T-helper 17 cell (primary cell): ENCODE measurements at places on chromosomes 12 and 14.

DNA sequence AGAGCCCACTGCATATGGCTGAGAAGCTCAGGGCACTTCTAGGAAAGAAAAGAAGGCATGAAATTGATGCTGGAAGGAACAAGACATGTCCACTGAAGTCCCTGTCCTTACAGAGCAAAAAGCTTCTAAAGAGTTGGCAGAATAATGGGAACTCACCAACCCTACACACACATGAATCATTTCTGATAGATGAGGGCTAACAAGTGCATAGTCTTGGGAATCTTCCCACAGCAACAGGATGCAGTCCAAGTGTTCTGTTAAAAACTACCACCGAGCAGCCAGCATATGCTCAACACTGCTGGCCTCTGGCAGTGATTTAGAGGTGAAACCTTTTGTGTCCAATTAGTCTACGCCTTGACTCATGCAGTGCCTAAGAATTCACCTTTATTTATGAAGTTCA is 44.8 kb downstream of the RHOJ start:
- no peak for DNase-seq

- no peak for DNase-seq
Measured at GRCh38 chr14:49961270-49962222, 68.7 kb downstream of the ARF6 start.

GRCh38 chr12:33383503-33383902 is 56.1 kb downstream of the SYT10 start:
- no peak for DNase-seq

- DNase-seq, result no peak
Measured at GRCh38 chr12:27472604-27473003, 26.1 kb downstream of the SMCO2 start.

- DNase-seq, result no peak
Measured at GRCh38 chr14:24071836-24072430, 571 bp downstream of the CPNE6 start.

GRCh38 chr14:100692859-100693558 is 33.7 kb upstream of the DLK1 start:
- no peak for DNase-seq

GRCh38 chr14:31229638-31230572 is 22.3 kb upstream of the HECTD1 start:
- DNase-seq, result no peak

DNA sequence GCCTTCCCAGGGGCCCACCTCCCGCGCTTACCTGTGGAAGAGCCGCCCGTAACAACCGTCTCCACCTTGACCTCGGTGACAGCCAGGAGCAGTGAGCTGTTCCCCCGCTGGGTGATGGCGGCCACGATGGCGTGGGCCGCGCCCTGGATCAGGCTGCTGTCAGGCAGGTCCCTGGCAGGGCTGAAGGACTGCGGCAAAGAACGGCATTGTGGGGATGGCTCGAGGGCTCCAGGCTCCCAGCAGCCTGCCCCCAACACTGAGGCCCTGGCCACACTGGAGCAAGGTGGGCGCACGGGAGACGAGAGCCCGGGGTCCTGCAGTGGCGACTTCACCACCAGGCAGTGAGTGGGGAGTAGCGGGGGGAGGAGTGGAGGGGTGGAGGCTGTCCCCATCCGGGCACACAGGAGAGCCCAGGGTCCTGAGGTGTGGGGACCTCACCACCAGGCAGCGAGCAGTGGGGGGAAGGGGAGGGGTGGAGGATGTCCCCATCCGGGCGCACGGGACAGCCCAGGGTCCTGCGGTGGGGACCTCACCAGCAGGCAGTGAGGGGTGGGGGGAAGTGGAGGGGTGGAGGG is 25.0 kb downstream of the JAG2 start:
- DNase-seq, result peak; percentile 3

- no peak for DNase-seq
Measured at GRCh38 chr12:23581913-23582312, 367.6 kb downstream of the SOX5 start.

DNA sequence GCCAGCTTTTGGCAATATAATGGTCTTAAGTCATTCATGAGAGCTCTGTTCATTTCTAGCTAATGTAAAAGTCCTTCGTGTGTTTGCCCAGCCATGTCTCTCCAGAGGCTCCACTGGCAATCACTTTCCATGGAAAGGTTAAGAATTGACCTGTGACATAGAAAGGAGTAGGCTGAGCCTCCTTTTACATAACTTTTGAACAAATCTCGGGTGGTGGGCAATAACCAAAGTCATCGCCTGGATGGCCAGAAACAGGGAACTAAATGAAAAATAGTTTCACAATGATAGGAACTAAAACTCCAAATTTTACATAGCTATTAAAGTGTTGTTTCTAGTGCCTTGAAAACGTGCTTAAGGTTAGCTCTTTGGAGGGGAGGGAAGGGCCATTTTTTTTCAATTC is 6.5 kb downstream of the BHLHE41 start:
- DNase-seq, result no peak

DNA sequence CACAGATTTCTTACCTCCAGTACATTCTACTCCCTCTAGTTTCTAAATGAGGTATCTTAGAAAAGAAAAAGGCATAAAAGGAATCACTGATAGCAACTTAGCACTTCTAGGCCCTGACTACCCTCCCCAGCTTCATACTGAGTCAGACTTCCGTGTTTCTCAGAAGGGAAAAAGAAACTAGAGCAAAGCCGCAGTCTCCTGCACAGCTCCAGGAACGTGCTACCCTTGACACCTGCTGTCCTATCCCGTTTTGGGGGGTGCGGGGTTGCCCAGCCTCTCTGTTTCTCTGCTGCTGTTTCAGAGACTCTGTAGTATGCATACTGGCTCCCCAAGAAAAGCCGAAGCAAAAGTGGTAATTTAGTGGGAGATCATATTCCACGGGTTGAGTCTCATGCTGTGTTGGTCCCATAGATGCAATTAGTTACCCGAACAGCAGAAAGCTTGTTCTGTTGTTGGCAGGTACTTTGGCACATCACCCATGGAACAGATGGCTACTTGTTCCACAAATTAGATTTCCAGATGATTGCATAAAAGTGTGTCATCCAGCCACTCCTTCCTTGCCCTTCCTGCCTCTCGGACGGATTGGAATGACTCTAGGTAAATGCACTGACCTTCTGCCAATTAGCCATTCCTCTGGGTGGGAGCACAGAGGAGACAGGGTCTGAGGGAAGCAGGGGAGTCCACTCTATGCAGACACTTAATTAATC is 438.1 kb downstream of the FUT8 start:
- DNase-seq, result no peak

- DNase-seq, result no peak
Measured at GRCh38 chr12:68042212-68042699, 53.0 kb downstream of the IFNG-AS1 start.

DNA sequence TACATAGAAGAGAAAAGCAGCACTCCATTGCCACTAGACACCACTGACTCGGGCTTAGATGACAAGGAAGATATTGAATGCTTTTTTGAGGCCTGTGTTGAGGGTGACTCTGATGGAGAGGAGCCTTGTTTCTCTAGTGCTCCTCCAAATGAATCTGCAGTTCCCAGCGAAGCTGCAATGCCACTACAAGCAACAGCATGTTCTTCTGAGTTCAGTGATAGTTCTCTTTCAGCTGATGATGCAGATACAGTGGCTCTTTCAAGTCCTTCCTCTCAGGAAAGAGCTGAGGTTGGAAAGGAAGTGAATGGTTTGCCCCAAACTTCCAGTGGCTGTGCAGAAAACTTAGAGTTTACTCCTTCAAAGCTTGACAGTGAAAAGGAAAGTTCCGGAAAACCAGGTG is 114.5 kb upstream of the NPAS3 start:
- DNase-seq, result no peak

GRCh38 chr12:54017878-54018467 is 9.2 kb downstream of the HOXC8 start:
- peak; percentile 35 for DNase-seq

DNA sequence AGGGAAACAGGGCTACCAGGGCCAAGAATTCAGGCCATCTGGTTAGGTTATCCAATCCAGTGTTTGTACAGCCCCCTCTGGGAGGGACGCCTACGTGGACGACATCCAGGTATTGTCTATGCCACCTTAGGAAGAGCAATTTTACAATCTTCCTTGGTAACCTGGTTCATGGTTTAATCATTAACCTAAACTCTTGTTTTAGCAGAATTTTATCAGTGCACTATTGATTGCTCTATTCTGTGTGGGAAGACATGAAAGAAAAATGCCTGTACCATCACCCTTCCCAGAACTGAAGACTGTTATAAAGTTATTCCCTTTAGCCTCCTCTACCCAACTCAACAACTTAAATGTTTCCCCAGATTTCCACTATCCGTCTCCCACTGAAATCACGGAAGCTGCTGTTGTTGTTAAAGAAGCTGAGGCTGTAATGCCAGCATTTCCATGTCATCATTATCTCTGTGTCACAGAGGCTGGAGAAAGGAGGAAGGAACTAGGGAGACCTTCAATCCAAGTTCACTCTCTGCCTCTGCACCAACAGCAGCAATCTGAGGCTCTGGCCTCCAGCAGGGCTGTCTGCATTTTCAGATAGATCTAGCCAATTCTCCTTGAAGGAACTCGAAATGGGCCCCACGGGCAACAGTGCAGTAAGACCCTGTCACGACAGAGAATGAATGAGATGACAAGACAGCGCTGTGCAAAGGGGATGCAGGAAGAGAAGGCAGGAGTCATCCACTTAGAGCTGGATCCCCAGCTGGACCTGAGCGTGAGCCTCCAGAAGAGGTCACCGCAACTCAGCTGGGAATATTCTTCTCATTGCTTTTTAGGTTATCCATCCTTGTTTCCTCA is 183.4 kb upstream of the GZMB start:
- no peak for DNase-seq

DNA sequence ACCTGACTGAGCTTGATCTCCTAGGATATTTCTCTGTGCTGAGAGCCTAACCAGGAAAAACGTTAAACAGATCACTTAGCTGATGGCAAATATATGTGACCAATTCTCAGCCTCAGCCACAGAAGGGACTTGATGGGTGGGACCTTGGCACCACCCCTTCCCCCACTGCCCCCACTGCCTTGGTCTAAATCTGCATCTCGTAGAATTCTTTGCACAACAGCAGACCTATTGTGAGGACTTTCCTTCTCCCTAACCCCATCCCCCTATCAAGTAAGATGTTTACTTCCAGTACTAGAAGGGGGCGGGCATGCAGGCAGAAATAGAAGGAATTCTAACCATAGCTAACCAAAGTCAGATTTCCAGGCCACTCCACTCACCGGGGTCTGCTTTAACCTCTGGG is 313.2 kb downstream of the PCNX1 start:
- DNase-seq, result no peak

- DNase-seq, result no peak
Measured at GRCh38 chr12:130509454-130509853, 171.8 kb downstream of the PIWIL1 start.

DNA sequence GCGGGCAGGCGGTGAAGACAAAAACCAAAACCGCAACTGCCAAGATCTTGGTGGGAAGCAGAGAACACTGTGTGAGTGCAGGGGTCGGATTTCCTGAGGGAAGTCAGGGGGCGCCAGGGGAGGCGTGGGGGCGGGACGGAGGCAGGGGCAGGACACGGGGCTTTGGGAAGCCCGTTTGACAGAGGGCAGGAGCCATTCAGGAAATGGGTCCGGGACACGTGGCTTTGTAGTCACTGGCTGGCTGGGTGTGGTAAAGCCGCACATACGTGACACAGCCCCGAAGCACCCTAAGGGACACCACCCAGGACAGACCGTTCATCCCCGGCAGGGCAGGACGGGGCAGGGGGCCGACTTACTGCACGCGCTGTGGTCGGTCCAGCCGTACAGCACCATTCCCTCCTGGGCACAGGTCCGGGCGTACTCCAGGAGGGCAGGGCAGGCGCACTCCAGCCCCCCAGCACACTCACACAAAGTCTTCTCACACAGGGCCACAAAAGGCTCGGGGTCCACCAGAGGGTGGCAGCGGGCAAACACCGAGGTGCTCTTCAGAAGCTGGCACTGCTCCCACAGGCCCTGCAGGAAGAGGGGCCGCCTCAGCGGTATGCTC is 49.4 kb downstream of the VWF start:
- DNase-seq, result no peak

DNA sequence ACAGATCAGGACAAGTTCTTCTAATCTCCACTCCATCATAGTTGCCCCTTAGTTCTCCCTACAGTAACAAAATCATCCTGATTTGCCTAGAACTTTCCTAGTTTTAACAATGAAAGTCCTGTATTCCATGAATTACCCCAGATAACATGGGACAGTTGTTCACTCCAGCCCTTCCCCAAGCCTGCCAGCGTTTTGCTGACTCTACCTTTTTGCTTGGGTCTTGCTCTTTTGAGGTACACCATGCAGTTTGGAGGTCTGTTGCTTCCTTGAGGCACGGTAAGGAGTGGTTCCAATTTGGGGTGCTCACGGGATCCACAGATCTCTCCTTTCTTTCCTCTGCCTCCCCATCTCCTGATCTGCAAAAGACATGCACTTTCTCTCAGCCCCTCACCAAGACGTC is 61.6 kb upstream of the DYRK2 start:
- DNase-seq, result no peak

DNA sequence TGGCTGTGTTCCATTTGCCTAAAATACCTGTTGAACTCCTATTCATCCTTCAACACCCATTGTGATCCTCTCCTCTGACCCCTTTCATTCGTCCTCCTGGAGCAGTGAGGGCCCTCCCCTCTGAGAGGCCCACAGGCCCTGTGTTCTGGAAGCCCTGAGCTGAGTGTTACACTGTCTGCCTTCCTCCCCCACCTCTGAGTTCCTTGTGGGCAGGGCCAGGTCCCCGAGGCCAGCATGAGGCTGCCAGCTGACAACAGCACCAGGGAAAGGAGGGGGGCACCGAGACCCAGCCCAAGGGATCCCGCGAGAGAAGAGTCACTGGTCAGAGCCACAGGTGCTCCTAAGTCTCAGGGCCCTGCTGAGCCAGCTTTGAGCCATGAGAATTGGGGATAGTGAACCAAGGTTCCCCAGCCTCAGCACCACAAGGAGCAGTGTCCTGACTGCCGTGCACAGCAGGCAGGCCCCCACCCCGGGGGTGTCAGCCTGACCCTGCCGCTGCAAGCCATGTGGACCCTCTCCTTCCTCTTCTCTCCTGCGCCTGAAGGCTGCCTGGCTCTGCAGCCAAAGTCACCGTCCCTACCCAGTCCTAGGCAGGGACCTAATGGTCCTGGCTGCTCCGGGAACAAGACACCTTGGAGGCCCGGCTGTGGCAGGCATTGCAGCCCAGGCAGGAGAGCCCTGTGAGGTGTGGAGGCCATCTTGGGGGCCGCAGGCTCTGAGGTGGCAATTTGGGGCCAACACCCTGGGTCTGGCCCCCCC is 52.5 kb downstream of the BEGAIN start:
- DNase-seq, result peak; percentile 5
